ENCODE measurements at places on chromosomes 1 and 21. TPM values are rescaled to one million over a fixed set of nuclear protein-coding genes. Genes with fewer than 3 reads are reported as not detected.

DNA sequence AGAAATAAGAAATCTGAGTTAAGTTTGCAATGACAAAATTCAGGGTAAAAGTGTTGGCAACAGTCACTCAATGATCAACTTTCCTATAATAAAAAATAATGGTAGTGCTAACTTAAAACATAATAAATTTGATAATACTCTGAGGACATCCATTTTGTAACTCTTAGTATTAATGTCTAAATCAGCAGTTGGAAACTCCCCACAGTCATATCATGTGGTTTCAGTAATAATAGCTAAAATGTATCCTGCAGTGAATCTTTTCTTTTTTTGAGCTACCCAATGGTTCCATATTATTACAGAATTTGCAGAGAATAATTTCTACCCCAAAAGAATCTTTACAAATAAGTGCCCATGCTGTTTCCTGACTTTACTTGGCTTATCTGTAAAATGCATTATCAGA, 286.7 kb downstream of the PTPRC start:
- H3K27ac ChIP-seq: no peak overlapping the region
- no peak overlapping the region for H3K4me3 ChIP-seq
- H3K27me3 ChIP-seq: no peaks in the 10 kb centered on the region

- no peaks in the 10 kb centered on the region for H3K36me3 ChIP-seq
- peak overlapping the region; percentile 37 for H3K4me3 ChIP-seq
- no peaks in the 10 kb centered on the region for H3K27me3 ChIP-seq
- peak; percentile 86 for DNase-seq
These were observed 78.9 kb downstream of the CD247 start for GRCh38 chr1:167439301-167439988.

- H3K4me1 ChIP-seq: no peaks in the 10 kb centered on the region
- H3K4me3 ChIP-seq: no peak overlapping the region
- H3K27me3 ChIP-seq: no peaks in the 10 kb centered on the region
- DNase-seq: no peak
- H3K36me3 ChIP-seq: no peaks in the 10 kb centered on the region
These were observed 13.3 kb upstream of the TNFSF18 start for GRCh38 chr1:173064011-173064410.

- H3K4me1 ChIP-seq: no peaks in the 10 kb centered on the region
- no peaks in the 10 kb centered on the region for H3K27me3 ChIP-seq
- H3K27ac ChIP-seq: no peak overlapping the region
- no peaks in the 10 kb centered on the region for H3K36me3 ChIP-seq
These were observed 195.9 kb downstream of the NEGR1 start for GRCh38 chr1:72086394-72086793.

DNA sequence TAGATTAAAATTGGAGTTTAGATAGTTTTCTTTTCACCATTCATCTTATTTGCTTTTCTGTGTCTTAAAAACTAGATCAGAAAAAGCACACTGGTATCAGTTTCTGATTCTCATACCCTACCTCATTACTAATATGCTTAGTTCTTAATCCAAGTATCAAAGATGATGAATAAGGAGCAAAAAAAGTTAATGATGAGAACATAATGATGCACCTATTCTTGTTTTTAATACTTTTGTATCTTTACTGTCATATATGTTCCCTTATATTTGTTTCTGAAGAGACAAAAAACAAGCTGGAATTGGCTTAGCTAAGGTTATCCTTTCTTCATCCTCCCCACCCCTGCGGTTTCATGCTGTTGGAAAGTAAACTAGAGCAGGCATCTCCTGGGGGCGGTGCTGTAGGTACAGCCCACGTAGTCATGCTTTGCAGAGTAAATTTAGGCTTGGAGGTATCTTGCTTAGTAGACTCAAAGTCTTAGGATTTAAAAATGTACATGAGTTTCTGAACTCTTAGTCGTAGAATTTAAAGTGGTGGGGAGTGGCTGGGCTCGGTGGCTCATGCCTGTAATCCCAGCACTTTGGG, 16.4 kb downstream of the CNIH4 start:
- no peak overlapping the region for H3K27ac ChIP-seq
- DNase-seq: no peak
- H3K27me3 ChIP-seq: no peaks in the 10 kb centered on the region
- H3K36me3 ChIP-seq: peaks cover 53% of the 10 kb centered on the region
- H3K4me1 ChIP-seq: peaks cover 12% of the 10 kb centered on the region
- H3K4me3 ChIP-seq: no peak overlapping the region

CFAP141 gene
- not detected for polyA plus RNA-seq

- no peaks in the 10 kb centered on the region for H3K27me3 ChIP-seq
- no peak overlapping the region for H3K27ac ChIP-seq
- peaks cover 11% of the 10 kb centered on the region for H3K36me3 ChIP-seq
- no peak for DNase-seq
- no peak overlapping the region for H3K4me3 ChIP-seq
- H3K4me1 ChIP-seq: peaks cover 14% of the 10 kb centered on the region
These were observed 64.9 kb downstream of the PCNT start for GRCh38 chr21:46388896-46389295.

- no peaks in the 10 kb centered on the region for H3K4me1 ChIP-seq
- H3K27me3 ChIP-seq: no peaks in the 10 kb centered on the region
- DNase-seq: no peak
- H3K4me3 ChIP-seq: no peak overlapping the region
- no peaks in the 10 kb centered on the region for H3K36me3 ChIP-seq
- H3K27ac ChIP-seq: no peak overlapping the region
These were observed 46.9 kb downstream of the ZSCAN20 start for GRCh38 chr1:33519240-33519884.

- peaks cover 7% of the 10 kb centered on the region for H3K4me1 ChIP-seq
- no peak overlapping the region for H3K27ac ChIP-seq
- H3K4me3 ChIP-seq: no peak overlapping the region
- no peak for DNase-seq
- H3K27me3 ChIP-seq: no peaks in the 10 kb centered on the region
These were observed 42.0 kb upstream of the COL6A2 start for GRCh38 chr21:46055863-46056281.

IRF6 gene
- polyA plus RNA-seq: 1.6 TPM

Measured in SK-N-SH (cell line).